ENCODE measurements at places on chromosomes 6 and 20.

DNA sequence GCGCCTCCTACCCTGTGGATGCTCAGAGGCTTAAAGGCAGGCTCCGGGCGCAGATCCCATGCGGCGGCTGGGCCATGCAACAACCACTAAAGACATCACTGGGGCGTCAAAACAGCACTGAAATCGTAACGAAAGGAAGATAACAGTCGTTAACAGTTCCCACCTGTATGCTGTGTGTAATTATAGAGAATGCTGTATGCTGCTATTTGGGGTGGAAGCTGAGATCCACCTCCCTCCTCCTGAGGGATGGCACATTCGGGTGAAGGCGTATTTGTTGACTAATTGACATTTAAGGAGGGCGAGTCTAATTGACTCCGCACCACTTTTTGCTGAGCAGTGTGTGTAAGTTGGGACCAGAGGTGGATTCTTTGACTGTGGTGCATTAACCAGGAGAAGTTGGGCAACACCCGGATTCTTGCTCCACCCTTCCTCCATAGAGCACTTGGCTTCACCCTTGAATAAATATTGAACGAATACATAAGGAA is 687 bp downstream of the SLC35A1 start:
- DNase-seq, result peak; percentile 38

- DNase-seq, result no peak
Measured at GRCh38 chr6:104527761-104528415, 331.8 kb downstream of the HACE1 start.

GRCh38 chr20:15379681-15380296 is 1042.4 kb upstream of the FLRT3 start:
- DNase-seq, result no peak

GRCh38 chr6:38370653-38371601 is 268.8 kb downstream of the BTBD9 start:
- DNase-seq, result no peak

DNA sequence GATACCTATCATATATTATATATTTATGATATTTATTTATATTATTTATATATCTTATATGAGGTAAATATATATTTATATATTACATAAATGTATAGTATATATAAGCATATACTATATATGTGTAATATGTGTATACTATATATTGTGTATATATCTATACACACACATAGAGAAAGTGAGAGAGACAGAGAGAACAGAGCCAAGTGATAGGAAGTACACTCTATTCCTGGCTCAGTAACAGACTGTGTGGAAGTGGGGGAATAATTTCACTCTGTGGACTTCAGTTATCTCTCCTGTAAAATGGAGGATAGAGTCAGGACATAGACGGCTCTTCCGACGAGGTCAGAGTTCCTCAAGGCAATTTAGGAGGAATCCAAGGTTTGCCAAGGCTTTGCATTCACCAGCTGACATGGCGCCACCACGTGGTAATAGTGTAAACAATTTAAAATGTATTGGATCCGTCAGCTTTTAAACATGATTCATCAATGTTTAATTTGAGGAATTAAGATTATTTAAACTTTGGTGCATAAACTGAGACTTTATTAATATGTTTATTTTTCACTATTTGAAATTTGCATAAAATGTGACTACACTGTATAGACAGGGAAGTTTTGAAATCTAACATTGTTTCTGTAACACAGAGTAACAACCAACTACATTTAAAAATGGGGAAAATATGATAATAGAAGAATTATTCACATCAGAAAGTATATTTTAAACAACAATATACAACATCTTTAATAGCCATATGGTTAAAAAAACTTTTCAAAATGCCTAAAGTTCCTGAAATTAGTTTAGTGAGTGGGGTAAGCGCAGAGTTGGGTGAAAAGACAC is 75.4 kb upstream of the TMEM244 start:
- no peak for DNase-seq

- no peak for DNase-seq
Measured at GRCh38 chr6:106381881-106382280, 21.4 kb downstream of the CRYBG1 start.

GRCh38 chr20:46928580-46929132 is 34.0 kb downstream of the EYA2 start:
- no peak for DNase-seq

DNA sequence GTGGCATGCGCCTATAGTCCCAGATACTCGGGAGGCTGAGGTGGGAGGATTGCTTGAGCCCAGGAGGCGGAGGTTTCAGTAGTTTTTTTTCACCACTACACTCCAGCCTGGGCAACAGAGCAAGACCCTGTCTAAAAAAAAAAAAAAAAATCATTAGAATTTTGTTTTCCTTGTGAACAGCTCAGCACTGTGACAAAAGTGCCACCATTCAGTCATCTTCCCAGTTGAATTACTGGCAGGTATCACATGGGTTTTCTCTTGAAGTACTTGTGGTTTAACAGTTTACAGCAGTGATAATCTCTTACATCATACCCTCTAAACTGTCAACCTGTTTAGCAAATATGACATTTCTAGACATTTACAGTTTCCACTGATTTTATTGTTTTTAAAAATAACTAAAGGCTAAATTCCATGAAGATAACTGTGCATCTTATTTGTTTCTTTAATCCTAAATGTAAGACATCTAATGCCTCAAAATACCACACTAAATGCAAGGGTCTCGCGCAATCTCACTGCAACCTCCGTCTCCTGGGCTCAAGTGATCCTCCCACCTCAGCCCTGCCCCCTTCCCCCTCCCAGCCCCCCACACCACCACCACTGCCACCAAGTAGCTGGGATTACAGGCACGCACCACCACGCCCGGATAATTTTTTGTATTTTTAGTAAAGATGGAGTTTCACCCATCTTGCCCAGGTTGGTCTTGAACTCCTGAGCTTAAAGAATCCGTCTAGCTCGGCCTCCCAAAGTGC is 7.0 kb downstream of the TRPC4AP start:
- DNase-seq, result no peak

DNA sequence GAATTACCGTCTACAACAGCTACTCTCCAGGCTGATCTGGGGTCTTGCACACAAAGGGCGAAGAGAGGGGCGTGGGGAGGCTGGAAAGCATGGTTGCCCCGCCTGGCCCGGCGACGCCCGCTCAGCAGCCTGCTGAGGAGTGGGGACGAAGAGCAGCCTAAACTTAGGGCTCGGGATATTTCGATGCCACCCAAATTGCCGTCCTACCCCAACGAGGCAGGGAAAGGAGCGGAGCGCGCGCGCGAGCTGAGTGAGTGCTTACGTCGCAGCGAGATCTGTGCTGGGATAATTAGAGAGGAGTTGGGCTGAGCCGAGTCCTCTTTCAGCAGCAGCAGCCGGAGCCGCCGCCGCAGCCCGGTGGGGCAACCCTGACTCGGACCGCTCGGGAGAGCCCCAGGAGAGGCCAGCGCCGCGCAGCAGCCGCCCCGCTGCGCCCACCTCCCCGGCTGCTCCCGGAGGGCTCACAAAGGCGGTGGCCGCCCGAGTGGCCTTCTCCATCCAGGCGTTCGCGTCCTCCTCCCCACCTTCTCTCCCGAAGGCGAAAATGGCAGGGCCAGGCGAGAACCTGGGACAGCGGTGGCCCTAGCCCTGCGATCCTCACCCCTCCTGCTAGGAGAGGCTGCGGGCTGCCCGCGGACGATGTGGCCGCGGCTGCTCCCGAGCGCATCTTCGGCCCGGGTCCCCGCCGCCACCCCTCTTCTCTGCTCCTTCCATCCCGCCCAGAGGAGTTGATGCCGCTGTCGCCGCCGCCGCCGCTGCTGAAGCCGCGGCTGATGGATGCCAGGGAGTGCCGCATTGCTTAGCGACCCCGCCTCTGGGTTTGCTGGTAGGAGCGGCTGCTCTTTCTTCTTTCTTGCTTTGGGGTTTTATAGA is at the start of gene CLVS2:
CLVS2 (plus strand) TSS at position 315 of the 873 bp plus-strand sequence. CDS start 1,543 bp downstream, outside the sequence.
- peak; percentile 50 for DNase-seq

- DNase-seq, result no peak
Measured at GRCh38 chr6:139591075-139591865, 216.8 kb upstream of the CITED2 start.

DNA sequence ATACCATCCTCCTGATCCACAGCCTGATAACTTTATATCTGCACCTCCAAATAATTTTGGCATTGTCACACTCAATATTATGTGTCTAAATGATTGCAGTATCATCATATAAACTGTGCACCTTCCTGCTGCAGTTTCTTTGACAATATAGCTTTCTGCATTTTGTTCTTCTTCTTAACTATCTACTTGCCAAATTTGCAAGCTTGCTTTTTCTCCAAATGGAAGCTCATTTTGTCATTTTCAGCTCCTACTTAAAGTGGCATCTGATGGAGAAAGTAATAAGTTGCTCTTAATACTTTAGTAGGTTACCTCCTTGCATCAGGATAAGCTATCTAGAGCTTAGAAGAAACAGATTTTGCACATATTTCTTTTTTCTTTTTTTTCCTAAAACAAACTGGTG is 74.0 kb upstream of the DEFB112 start:
- no peak for DNase-seq

DNA sequence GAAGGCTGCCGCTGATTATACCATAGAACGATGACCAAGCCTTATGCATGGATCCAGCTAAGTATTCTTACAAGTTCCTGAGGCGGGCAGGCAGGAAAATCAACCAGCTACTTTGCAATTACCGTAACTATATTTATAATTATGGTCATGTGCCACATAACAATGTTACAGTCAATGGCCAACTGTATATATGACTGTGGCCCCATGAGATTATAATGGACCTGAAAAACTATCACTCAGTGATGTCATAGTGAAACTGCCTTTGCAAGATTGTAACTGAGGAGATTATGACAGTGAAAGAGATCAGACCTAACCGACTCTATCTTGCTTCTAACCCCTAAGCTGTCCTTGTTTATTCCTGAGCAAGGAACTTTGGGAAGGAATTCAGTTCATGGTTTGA is 33.1 kb upstream of the FAM135A start:
- no peak for DNase-seq

GRCh38 chr6:130890521-130890971 is 63.3 kb downstream of the SMLR1 start:
- DNase-seq, result no peak

DNA sequence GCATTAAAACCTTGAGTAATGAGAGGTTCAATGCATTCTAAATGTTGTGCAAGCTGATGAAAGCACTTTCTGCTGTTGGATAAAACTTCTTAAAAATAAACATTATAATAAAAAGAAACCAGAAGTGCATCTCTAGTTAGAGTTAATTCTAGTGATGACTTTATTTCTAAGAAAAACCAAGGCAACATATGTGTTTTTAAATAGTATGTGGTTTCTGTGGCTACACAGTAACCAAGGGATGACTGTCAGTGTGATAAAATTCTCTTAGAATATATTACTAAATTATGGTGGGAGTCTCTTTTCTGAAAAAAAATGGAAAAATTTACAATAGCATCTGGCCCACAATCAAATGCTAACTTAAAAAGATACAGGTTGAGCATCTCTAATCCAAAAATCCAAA is 117.0 kb downstream of the ME1 start:
- no peak for DNase-seq

DNA sequence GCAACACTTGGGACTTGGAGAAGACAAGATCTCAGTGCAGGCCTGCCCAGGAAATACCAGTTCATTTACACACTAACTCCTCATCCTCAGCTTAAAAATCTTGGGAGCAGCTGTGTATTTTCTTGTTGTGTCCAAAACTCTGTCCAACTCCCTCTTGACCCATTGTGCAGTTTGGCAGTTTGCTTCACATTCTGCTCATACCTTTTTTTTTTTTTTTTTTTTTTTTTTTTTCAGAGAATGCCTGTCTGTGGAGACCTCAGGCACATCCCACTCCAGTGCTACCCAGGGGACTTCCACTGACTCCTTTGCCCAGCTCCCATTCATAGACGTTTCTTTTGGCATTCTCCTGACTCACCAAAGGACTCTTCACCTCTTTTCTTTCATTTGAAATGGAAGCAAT is 265.8 kb upstream of the TCF21 start:
- no peak for DNase-seq

DNA sequence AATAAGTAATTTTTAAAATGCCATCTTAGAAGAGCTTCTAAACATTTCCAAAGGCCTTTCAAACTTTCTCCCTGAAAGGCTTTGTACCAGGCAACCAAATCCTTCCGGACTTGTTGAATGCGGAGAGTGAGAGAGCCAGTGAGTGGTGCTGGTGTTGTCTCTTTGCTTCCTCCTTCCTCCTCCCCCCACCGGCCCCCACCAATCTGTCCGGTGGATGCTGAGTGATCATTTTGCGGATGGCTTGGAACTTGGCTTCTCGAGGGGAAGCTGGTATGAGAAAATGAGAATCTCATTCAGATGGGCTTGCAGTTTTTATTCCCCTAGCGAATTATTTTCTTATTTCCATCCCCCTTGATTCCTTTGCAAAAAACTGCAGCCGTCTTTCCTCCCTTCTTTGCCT is 97.3 kb downstream of the ANKRD60 start:
- DNase-seq, result no peak

GRCh38 chr20:36969478-36970186 is 18.1 kb upstream of the SAMHD1 start:
- no peak for DNase-seq

- no peak for DNase-seq
Measured at GRCh38 chr6:33142501-33143070, 49.7 kb downstream of the COL11A2 start.
